Femur (tissue), 1 donor: ENCODE measurements at places on chromosomes 11 and 22.

GRCh38 chr11:34570584-34570983 is 50.3 kb upstream of the EHF start:
- DNase-seq, result no peak

- DNase-seq, result no peak
These were observed 1480.0 kb downstream of the TBC1D22A start for GRCh38 chr22:48242461-48242864.

- DNase-seq, result no peak
These were observed 89.8 kb downstream of the PIWIL4 start for GRCh38 chr11:94656968-94657367.

- DNase-seq, result no peak
These were observed 122.6 kb upstream of the SERPIND1 start for GRCh38 chr22:20651286-20651685.

DNA sequence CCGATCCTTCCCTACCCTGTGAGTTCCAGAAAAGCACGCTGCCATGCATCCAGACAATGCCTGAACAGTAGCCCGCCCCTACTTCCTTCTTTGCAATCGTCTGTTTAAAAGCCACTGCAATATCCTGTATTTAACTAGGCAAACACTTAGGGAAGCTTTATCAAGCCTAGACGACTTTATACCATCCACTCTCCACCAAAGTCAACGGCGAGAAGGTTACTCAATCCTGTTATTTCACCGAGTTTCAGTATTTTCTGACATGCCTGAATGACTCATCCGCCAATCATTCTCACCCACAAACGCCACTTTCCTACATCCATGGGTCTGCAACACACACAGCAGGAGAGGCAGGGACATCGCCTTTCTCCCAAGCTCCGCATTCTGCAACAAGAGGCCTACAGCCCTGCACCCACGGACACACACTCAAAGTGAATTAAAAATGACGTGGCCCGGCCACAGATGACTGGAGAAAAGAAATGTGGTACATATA is 9.3 kb downstream of the CELSR1 start:
- DNase-seq, result peak; percentile 27

DNA sequence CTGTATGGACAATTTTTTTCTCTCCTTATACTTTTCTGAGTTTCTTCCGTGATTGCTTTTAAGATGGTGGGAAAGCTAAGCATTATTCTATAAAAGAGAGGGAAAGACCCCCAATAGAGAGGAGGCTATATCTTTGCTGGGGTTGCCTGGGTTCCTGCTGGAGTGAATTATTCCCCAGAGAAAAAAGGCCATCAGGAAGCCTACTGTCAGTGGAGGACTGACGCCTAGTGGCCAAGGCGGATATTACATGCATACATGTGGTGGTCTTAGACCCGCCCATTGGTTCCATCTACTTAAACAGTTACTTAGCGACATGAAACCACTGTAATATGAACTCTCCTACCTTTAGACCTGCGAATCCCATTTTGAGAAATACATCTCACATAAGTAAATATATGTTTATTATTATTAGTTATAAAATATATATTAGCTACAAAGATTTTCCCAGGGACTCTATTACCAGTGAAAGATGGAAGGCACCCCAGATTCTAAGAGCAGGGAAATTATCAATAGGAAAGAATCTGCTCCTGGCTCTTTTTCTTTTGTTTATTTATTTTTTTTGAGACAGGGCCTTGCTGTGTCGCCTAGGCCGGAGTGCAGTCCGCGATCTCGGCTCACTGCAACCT is 15.7 kb upstream of the PGA3 start:
- peak; percentile 81 for DNase-seq

DNA sequence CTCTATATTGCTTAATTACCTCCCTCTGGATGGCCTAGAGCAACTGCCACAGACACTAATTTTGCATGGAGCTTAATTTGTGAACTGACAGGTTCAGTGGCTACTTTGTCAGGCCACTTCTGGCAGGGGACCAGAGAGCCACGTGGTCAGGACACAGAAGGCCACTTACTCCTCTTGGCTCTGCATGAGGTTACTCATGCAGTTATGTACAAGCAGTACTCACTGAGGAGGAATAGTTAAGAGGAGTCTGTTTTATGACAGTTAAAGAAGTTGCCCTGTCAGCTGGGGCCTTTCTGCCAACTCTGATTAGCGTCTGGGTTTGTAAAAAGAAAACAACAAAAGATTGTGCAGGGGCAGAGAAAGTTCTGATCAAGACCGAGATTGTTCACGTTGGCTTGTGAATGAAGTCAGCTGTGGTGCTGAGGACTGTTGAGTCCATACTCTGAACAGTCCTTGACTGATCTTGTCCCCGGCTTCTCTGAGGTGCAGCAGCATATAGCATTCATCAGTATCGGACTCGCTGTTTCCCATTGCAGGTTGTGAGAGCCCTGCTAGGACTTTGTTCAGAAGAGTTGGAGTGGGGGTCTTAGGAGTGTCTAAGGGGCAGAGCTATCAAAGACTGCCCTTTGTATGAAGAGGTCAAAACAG is 41.4 kb downstream of the PPFIBP2 start:
- no peak for DNase-seq

DNA sequence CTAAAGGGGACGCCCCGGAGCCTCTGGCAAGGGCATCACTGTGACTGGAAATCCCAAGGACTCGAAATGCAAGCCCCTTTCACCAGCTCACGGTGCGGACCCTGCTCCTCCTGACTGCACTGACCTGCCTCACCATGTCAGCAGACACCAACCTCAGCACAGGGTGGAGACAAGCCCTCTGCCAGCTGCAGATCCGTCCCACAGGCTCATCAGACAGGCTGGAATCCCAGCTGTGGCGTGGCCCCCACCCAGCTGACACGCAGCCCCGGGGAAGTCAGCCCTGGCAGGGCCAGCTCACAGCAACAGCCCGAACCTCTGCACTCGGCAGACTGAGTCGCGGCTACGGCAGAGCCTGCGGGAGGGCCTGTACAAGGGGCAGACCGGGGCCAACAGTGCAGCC is 36.8 kb downstream of the BRD1 start:
- no peak for DNase-seq

DNA sequence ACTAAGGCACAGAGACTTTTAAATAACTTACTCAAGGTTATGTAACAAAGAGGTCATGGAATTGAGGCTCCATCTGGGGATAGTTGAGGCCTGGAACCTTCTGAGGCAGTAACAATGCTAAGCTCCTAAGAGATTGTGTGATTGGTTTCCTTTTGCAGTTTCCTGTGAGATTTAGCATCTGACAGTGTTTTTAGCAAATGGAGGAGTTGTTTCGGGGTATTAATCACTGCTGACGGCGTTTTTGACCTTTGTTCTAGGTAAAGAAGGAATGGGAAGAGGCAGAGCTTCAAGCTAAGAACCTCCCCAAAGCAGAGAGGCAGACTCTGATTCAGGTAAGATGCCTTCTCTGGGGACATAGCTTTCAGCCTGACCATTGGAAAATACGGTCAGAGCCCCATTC is 32.1 kb upstream of the ST14 start:
- DNase-seq, result no peak

- DNase-seq, result no peak
These were observed 8.4 kb upstream of the GLYATL1 start for GRCh38 chr11:58930926-58931325.

- DNase-seq, result no peak
These were observed 38.0 kb downstream of the MYH9 start for GRCh38 chr22:36349726-36350125.

GRCh38 chr11:63769714-63770455 is 1.3 kb upstream of the ZFTA start:
- DNase-seq, result peak; percentile 46

- DNase-seq, result no peak
These were observed 80.8 kb downstream of the IGLL5 start for GRCh38 chr22:22968366-22968765.

DNA sequence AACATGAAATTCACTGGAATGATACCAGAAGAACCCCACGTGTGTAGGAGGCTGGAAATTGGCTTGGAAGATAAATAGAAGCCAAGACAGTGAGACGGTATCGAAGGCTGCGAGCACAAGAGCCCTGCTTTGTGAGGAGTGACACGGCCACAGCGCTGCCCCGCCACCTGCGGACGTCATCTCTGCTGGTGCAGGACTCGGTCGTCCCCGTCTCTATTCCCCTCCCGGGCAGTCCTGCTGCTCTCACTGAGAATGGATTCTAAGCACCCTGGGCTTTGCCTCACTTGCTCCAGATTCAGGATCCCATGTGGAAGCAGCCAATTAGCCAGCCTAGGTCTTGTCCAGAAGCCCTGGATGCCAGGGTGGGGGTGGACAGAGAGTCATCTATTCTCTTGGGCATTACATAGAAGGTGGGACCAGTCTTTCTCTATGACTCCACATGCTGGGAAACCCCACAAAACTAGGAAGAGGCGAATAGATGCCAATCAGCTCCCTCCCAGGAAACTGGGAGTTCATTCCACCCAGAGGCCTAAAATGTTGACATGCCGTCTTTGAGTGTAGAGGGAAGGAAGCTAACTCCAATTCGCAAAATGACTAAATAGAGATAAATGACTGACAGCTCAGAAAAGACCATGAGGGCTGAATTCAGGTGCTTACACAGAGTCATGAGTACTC is 25.1 kb downstream of the APOL3 start:
- no peak for DNase-seq

DNA sequence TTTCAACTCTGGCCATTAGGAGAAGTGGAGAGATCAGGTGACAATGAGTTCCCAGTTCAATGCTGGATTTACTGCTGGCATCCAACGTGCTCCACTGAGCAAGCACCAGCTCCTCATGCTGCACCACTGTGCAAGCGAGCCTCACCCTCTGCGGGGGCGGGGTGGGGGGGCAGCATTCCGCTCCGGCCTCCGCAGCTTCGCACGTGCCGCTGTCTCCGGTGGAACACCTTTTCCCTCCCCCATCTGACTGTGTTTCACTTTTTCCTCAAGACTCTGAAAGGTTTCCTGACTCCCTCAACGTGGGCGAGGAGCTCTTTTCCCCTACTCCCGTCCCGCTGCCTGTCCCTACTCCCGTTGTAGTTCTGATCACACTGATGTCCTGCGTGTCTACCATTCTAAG is 835 bp upstream of the RHOD start:
- DNase-seq, result no peak

DNA sequence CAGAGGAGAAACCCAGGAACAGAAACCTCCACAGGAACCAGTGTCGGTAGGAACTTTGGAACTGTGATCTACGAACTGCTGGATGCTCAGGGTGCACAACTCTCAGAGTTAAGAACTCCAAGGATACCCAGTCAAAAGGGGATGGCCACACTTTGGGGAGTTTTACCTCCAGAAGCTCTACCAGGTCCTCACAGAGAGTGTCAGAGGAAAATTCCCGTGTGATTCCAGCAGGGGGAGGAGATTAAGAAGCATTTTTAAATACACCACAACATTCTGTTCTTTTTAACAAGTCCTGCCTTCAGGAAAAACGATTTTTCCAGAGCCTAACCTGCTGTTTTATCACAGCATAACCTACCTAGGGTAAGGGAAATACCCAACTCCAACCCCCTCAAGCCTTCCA is 104.0 kb downstream of the SOX6 start:
- DNase-seq, result no peak

- no peak for DNase-seq
These were observed 32.2 kb upstream of the PTPRJ start for GRCh38 chr11:47948137-47948536.

DNA sequence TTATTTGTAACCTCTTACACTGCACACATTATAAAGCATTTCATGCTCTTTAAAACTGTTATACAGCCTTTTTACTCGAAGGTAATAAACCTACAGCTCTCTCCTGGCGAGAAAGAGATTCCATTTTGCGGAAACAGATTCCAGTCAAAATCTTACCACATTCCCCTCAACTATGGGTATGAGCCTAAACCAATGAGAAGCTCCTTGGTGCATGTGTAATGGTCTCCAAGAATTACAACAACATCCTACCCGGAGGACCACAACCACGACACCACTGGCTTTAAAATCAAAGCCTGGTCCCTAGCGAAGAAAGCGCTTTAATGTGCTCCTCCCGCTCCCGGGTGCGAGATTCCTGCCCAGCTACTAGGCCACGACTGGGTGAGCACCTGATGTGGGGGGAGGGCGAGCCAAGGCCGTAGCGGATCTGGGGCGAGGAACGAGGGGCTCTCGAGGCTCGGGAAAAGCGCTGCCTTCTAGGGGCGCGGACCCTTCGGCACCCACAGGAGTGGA is 821 bp downstream of the CELF1 start:
- peak; percentile 38 for DNase-seq

- DNase-seq, result no peak
These were observed 1056.1 kb downstream of the LRRC4C start for GRCh38 chr11:40403321-40403720.

DNA sequence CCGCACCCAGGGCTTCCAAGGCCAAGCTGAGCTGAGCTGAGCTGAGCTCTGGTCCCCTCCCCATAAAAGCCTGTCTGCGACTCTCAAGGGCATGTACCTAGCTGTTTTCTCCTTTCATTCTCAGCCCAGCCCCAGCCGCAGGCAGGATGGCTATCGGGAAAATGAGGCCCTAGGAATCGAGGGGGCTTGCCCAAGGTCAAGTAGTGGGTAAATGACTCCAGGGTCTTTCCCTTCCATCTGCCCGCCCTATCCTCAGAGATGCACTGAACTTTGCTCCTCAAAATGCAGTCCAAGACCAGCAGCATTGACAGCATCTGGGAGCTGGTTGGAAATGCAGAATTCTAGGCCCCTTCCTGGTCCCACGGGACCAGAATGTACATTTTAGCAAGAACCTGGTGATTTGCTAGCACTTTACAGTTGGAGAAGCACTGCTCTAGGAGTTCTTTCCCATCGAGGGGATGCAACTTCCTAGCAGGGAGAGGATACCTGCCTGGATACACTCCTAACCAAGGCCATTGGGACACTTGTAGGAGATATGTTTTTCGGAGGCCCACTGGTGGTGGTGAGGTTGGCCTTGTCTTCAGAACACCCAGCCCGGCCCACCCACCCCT is 43.2 kb upstream of the ACCSL start:
- no peak for DNase-seq

DNA sequence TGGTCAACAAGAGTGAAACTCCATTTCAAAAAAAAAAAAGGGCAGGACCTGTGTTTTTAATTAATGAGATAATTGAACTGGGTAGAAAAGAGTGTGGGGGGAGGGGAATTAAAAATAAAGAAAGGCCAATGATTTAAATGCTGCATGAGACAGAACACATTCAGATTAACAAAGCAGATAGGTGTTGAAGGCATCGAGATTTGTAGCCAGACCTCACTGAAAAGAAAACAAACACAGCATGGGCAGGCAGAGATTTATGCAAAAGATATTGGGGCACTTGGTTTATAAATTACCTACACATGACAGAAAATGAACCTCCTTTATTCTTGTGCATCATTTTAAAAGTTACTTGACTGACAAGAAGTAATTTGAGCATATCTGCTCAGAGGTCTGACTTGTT is 354.0 kb upstream of the API5 start:
- DNase-seq, result no peak
